ENCODE measurements at places on chromosomes 2 and 18. TPM values are rescaled to one million over a fixed set of nuclear protein-coding genes. Genes with fewer than 3 reads are reported as not detected.

COBLL1 gene
- total RNA-seq = 64.6 TPM

DNA sequence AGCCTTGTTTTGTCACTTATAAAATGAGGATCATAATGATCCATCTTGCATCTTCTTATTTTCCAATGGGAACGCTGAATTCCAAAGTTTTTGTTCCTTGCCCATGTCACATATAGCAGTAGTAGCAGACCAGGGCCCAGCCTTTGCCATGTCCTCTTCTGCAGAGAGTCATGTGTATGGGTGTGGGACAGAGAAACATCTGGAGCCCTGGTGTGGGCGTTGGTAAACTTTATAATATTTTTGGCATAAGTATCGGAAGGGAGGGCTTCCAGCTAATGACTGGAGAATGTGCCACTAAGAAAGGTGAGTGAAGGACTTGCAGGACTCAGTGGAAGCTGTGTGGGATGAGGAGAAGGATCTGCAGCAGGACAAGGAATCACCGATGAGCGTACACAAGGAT lies 157.2 kb downstream of the NCKAP5 start:
- no peak for DNase-seq

- no peak for DNase-seq
These were observed 828.6 kb upstream of the POU3F3 start for GRCh38 chr2:104025295-104025694.

DNA sequence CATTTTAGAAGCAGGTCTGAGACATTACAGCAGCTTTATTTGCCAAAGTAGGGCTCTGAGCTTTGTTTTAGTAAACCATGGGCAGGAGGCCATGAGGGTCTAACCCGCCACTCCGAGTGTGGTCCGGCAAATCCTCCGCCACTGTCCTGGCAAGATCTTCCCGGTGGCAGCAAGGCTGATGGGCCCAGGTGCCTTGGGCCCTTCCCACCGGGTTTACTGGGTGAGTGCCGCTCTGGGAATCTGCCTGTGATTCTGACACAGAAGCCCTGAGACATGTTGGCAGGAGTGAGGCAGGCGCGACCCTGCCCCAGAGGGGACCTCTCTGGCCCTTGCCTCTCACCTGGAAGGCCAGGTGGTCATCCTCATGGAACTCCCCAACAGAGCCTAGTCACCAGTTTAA lies 29.9 kb downstream of the MTERF4 start:
- no peak for DNase-seq

DNA sequence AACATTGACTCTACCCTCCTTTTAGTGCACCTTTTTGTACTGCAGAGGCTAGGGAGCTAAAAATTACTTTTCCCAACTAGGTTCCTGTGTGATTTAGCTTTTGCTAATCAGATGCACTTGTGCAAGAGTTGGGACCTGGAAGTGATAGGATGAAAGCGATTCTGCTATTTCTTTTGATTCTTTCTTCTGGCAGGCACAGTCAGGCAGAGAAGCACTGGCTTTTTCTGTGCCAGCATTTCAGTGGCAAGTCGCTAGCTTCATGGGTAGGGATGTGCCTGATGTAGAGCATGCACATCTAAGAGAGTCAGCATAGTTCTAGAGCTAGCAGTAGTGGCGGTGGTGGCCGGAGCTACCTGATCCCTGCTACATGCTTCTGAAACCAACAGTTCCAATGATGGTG lies 89.8 kb downstream of the MDH1 start:
- no peak for DNase-seq

POTEE gene
- not detected for total RNA-seq

DNA sequence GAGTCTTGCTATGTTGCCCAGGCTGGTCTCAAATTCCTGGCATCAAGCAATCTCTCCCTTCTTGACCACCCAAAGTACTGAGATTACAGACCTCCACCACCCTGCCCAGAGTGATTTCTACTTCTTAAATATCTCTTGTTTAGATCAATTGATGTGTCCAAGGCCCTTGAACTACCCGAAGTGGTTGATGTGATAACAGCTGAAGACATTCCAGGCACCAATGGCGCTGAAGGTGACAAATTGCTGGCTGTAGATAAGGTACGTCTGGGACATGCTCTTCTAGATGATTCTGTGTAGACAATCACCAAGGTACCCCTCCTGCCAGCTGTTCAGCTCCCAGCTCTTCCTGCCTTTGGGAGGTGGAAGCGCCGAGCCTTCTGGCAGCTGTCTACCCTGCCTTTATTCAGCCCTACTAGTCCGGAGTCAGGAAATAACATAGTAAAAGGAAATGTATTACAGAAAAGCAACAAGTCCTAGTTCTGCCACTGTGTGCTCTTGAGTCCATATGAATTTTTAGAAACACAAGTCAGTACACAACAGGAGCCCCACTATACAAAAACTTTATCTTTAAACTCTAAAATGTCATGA lies 61.3 kb upstream of the BZW1 start:
- no peak for DNase-seq

ANKRD30BL gene
- not detected for total RNA-seq

ACOXL gene
- total RNA-seq = not detected

DNA sequence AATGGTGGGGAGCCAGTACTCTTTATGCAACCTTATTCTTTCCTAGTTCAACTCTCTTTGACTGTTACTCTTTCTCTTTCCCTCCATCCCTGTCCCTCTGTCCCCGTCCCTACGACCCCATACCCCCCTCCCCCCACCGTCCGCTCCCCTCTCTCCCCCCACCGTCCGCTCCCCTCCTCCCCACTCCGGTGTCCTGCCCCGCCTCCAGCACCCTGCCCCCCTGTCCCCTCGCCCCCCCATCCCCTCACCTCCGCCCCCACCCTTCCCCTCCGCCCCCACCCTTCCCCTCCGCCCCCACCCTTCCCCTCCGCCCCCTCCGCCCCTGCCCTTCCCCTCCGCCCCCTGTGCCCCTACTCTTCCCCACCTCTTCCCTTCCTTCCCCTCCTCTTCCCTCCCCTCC lies 128.4 kb downstream of the LPIN1 start:
- DNase-seq = no peak

UGT1A10 gene
- total RNA-seq = not detected

DNA sequence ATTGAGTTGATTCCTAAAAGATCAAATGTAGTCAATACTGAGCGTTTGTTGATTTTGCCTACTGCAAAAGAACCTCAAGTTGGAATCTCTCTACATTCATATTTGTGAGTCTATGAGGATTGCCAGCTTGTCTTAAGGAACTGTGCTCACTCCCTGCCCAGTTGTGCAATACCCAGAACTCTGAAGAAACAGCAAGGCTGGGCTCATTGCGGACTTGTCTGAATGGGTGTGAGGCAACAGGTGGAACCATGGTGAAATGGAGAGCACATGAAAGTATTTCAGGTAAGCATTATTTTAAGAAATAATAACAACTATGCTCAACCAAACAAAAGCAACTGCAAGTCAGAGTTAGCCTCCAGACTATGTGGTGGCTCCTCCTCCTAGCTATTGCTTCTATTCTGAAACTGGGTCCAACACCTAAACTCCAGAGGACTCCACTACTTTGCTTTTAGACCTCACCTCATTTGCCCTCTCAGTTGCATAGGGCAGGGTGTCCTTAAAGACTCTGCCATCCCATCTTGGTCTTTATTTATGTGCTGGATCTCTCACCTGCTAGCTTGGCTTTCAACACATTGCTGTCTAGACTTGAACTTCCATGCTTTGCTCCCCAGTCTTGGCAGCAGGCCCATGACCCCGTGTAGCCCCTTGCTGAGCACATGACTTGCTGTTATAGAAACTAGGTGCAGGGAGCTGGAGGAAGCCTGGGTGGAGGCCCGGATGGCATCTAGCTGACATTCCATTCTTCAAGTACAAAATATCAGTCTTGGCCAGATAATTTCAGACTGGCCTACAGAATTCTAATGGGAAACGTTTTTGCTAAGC lies 94.8 kb upstream of the ARL5A start:
- DNase-seq = peak; percentile 31

- no peak for DNase-seq
These were observed 65.5 kb downstream of the MOGAT1 start for GRCh38 chr2:222736924-222737323.

GRCh38 chr18:36504928-36505327 lies 207.4 kb downstream of the FHOD3 start:
- DNase-seq = no peak

DNA sequence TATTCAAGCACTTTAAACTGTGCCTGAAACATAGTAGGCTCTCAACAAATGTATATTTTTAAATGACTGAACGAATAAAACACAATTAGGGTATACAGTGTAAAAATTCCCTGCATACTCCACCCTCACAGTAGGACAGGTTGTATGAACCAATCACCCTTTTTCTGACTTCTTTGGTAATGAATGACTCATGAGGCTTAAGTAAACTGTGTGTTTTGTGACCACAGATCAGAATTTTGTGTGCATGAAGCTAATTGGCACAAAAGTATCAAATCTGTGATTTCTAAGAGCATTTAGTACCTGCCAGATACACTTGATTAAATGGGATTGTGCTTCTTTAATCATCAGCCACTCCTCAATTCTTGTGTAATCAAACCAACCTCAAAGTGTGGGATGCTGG lies 109.9 kb upstream of the MAP4K3 start:
- DNase-seq = no peak

DNA sequence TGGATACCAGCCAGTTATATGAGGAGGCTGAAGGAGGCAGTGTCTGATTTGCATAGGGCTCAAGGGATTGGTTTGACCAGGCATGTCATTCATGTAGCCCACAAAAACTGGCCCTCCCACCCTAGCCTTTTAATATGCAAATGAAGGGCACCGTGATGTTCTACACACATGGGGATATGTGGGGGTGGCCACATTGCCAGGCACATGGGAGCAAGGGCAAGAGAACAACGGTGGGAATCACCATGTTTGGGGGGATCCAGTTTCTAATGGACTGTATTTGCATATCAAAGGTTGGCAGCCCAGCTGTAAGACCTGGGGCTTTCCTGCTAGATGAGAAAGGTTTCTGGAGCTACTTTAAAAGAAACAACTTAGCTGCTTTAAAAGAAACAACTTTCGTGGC lies 65.1 kb upstream of the SLC25A52 start:
- DNase-seq = no peak

DNA sequence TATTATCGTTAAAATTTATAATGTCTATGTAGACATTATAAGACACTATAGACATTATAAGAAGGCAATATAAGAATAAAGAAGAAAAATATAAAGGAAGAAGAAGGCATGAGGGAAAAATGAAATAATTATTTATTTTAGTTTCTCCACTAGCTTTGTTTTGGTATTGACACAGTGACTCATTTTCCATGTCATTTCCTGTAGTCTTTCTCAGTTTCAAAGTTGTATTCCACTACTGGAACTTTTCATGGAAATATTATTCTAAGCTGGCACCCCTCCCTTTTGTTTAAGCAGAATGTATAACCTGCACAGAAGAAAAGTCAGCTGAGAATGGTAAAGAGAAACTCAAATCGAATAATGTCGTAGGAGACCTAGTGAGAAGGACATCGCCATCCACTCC lies 234.2 kb upstream of the NETO1 start:
- DNase-seq = no peak

DNA sequence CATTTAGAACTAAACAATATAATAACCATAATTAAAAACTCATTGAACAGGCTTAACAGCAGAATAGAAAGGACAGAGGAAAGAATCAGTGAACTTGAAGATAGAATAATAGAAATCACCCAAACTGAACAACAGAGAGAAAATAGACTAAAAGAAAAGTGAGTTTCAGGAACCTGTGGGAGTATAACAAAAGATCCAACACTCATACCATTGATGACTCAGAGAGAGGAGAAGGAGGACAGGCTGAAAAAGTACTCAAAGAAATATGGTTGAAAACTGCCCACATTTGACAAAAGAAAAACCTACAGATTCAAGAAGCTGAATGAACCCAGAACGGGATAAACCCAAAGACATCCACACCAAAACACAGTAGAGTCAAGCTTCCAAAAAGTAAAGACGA lies 54.2 kb upstream of the FMNL2 start:
- no peak for DNase-seq

GRCh38 chr2:27849558-27850205 lies 40.5 kb downstream of the RBKS start:
- no peak for DNase-seq

GRCh38 chr2:96342085-96342484 lies 6.5 kb downstream of the NCAPH start:
- DNase-seq = no peak

SERPINB10 gene
- not detected for total RNA-seq

- no peak for DNase-seq
These were observed 36.1 kb downstream of the TFCP2L1 start for GRCh38 chr2:121248766-121249343.

DNA sequence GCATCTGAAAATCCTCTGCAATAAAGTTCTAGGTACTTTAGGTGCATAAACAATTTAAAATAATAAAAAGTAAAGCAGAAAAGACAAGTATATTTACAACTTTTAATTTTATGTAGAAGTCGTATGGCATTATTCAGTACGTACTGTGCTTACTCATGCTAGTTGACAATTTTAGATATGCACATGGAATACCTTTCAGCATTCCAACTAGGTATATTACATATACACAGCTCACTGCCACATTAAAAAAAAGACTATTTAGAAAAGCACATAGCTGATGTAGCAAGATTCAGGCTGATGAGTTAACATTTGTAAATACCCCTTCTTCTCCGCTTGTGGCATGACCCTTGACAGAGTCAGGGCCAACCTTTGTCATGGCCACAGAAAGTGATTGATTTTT lies 171.2 kb downstream of the FBXO15 start:
- no peak for DNase-seq

DNA sequence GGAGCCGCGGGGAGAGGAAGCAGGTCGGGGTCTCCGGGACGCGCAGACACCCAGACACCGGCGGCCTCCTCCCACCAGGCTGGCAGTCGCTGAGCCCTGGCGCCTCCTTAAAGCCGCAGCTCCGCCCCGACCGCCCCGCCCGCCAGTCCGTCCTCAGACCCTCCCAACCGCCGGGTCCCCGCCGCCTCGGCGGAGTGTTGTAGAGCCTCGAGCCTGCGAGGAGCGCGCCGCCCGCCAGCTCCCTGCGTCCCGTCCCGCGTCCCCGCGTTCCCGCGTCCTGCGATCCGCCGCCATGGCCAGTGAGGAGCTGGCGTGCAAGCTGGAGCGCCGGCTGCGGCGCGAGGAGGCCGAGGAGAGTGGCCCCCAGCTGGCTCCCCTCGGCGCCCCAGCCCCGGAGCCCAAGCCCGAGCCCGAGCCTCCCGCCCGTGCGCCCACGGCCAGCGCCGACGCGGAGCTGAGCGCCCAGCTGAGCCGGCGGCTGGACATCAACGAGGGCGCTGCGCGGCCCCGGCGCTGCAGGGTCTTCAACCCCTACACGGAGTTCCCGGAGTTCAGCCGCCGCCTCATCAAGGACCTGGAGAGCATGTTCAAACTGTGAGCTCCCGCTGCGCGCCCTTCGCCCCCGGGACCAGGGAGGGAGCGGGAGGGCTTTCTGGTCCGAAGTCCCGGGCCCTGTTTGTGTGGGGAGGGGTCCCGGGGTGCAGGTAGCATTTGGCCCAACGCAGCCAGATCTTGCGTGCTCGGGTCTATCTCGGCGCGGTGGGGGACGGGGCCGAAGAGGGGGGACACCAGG lies at the start of gene EFHD1:
EFHD1 (plus strand) TSS at position 192 of the 793 bp plus-strand sequence; CDS start at position 293, 101 bp downstream.
- DNase-seq = peak; percentile 46

GRCh38 chr2:30270166-30270565 lies 38.8 kb downstream of the LBH start:
- DNase-seq = no peak

- DNase-seq = no peak
These were observed 6.3 kb upstream of the MCFD2 start for GRCh38 chr2:46921676-46922448.
